Progenitor cell of endocrine pancreas (in vitro differentiated cells): ENCODE measurements at places on chromosomes 16 and 17.

DNA sequence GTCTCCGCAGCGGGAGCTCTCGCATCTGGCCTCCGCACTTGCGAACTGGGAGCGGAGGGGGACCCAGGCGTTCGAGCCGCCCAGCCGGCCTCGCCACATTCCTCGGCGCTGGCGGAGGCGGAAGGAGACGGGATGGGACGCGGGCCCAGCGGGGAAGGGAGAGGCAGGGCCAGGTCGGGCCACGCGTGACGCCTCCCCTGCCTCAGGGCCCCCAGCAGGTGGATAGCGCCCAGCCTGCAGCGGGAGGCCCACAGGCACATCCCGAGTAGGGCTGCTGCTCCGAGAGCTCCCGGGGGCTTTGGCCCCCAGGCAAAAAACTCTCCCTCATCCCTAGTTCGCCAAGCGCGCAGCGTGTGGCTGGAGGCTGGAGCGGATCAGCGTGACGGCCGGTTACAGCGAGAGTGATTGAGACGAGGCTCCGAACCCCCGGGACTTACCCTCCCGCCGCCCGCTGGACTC lies 800 bp downstream of the PLEKHH3 start:
- no peak for DNase-seq

GRCh38 chr16:73031155-73031866 lies 16.6 kb downstream of the ZFHX3 start:
- DNase-seq: no peak

DNA sequence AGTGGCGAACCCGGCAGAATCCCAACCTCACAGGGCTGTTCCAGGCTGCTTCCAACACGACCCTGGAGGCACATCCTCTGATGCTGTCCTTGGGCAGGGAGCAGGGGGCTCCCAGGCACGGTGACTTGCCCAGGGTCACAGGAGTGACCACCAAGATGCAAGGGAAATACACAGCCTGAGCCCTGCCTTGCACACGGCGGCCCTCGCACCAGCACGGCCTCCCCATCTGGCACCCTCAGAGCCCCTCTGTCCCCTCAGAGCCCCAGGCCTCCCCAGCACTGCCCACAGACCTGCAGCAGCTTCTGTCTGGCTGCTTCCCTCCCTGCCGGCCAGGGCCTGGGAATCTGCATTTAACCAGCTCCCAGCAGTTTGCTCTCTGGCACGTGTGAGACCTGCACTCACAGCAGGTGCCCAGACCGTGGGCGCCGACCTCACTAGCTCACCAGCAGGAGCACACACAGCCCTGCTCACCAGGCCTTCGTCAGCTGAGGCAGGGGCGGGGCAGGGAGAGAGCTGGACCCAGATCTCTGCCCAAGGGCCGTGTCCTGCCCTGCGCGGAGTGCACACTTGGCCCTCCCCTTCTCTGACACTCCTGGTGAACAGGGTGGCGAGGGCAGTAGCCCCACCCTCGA lies 29.7 kb upstream of the ZC3H18 start:
- no peak for DNase-seq

DNA sequence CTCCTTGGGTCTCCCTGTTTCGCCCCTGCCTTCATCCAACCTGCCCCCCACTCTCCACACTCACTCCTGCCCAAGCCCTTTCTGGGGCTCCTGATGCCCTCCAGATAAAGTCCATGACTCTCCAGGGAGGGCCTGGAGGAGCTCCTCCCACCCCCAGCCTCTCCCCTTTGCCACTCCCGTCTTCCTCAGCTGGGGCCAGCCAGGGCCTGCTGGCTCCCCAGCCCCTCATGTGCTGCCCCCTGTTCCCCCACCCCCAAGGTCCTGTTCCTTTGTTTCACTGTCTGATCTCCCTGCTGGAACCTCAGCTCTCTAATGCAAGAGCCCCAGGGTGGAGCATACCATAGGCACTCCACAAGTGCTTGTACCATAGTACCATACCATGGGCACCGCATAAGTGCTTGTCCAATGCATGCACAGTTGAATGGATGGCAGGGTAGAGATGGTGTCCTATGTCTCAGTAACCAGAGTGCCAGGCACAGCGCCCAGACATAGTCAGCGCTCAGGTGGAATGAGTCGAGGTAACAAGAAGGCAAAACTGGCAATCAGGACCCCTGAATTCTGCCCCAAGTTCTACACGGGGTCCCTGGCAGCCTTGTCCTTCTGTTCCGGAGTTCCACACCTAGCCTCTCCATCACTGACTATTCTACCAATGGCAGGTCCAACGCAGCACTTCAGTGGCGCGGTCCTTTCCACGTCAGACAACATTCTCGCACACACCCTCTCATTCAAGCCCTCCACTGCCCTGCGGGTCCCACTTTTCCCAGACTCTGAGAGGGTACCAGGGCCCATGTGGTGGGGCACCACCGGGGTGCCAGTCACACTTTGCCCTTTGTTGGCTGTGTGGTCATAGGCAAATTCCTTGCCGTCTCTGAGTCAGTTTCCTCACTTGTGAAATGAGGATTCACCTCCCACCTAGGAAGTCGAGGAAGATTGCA lies 1.4 kb downstream of the PLCD3 start:
- no peak for DNase-seq

GRCh38 chr16:79069633-79070032 lies 530.9 kb downstream of the MAF start:
- no peak for DNase-seq

DNA sequence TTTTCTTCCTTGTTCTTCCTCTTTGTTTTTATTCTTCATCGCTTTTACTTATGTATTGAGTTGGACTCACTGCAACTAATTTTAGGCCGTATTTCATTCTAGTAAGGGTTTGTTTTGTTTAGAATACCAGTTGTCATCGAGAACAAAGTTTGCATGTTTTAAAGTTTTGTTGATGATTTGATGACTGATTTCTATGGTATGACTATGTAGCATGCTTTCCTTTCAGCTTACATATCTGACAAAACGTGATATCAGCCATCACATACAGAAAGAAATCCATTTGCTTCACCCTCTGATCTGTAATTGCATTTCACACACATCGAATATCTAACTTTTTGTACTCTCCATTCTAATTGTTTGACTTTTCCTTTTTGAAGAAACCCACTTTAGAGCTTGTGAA lies 4.0 kb downstream of the PRKCA start:
- no peak for DNase-seq

- peak; percentile 53 for DNase-seq
Observed at GRCh38 chr17:8697323-8697741, 47.3 kb downstream of the CCDC42 start.

DNA sequence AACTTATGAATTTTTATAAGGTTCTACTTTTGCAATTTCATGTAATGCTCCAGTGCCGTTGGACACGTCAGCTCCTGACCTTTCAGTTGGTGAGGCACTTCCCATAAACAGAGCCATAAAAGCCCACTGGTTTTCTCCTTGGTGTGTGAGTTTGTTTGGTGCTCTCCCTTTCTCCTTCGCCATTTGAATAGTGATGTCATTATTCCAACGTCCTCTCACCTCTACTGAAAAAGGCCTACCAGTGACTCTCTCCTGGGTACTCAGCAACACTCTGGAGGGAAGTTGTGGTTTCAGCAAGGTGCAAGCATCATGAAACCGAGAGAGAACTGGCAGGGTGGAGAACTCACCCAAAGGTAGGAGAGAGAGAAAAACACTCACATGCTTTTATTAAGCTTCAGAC lies 29.6 kb upstream of the HNF1B start:
- DNase-seq: no peak

- no peak for DNase-seq
Observed at GRCh38 chr16:84408856-84409255, 40.5 kb downstream of the ATP2C2 start.

- no peak for DNase-seq
Observed at GRCh38 chr17:81144423-81144781, 20.9 kb upstream of the PVALEF start.

DNA sequence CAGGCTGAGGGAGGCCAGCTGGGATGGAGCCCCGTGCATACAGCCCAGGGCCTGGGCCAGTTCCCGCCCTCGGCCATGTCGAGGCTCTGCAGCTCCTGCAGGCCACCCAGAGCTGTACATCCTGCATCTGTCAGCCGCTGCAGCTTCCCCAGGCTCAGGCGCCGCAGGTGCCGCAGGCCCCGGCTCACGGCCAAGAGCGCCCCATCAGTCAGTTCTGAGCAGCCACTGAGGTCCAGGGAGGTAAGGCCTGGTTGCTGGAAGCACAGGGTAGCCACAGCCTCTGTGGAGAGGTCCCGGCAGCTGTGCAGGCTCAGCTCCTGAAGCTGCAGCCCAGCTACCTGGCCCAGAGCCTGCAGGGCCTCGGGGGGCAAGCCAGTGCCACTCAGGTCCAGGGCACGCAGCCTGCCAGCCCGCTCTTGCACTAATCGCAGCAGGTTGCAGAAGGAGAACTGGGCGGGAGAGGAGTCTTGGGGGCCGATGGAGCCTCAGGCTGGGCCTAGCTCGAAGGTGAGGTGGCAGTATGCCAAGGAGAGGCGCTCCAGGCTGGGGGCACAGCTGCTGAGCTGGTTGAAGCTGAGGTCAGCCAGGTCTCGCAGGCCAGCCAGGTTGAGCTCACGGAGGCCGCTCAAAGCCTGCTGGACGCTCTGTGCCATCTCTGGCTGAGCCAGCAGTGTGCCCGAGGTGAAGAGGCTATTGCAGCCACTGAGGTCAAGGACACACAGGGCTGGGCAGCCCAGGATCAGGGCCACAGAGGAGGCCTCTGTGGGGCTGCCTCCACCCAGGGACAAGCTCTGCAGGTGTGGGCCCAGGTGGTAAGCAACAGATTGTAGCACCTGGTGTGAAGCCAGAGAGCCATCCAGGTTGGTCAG lies 11.4 kb downstream of the ELMO3 start:
- DNase-seq: no peak

GRCh38 chr16:72664056-72664508 lies 383.8 kb downstream of the ZFHX3 start:
- no peak for DNase-seq

DNA sequence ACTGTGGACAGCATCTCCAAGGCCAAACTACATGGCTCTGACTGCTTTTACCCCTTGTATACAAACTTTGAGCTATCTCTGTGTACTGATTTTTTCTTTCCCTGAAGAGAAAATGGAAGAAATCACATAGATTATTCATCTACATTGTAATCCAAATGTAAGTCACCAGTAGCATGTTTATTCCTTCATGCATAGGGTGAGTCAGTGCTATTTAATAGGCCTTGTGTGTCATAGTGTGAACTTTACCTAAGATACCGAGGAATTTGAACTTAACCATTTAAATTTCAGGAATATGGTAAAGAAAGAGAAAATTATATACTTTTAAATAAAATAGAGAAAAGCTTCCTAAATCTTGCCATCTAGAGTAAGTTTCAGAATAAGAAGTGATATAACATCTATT lies 16.5 kb downstream of the PHKB start:
- DNase-seq: no peak

GRCh38 chr16:66091471-66091891 lies 275.0 kb upstream of the CDH5 start:
- no peak for DNase-seq

DNA sequence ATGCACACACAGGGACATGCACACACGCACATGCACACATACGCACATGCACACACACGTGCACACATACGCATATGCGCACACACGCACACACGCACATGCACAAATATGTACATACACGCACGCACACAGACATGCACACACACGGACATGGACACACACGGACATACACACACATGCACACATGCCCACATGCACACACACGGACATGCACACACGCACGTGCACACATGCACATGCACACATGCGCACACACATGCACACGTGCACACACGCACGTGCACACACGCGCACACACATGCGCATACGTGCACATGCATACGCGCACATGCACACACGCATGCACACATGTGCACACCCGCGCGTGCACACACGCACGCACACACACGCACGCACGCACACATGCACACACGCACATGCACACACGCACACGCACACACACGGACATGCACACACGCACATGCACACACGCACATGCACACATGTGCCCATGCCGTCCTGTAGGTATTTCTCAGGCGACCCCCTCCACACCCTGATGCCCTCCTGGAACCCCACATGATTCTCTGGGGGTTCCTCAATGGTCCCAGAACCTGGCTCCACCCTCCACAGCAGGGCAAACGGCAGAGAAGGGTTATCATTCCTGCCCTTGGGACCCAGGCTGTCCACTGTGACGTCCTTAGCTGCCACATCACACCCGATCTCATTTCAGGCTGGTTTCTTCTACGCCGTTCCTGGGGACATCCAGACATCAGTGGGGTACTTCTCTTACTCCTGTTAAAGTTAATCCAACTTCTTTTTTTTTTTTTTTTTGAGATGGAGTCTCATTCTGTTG lies 9.6 kb upstream of the RBFOX3 start:
- no peak for DNase-seq

DNA sequence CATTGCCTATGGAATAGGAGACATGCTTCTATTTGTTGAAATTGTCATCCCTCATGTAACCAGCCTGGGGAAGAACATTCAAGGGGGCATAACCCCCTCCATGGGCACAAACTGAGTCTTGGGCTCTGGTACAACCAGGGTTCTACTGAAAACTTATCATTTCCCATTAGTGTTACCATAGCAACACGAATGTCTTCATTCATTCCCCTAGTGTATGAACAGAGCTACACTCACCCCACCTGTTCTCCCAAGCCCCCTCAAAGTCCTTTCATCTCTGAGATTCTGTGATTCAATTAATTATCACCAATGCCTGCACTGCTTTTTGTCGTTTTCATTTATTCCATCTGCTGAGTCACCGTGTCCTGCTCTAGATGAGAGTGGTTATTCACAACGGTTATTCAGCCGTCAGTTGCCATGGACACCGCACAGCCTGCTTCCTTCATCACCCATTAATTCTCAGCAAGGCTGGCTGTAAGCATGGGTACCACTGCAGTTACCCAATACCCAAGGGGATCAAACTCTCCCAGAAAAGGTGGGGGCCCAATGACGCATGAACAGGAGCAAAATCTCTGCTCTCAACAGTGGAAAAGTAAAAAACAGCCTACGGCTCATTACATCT lies 1.6 kb upstream of the GAST start:
- DNase-seq: no peak

- no peak for DNase-seq
Observed at GRCh38 chr17:4409659-4410058, 24.1 kb upstream of the SPNS3 start.

- no peak for DNase-seq
Observed at GRCh38 chr16:9344508-9344907, 253.1 kb downstream of the HAPSTR1 start.

- no peak for DNase-seq
Observed at GRCh38 chr17:67050471-67051154, 6.3 kb downstream of the CACNG1 start.

- DNase-seq: no peak
Observed at GRCh38 chr16:28534542-28535373, 4.0 kb downstream of the NUPR1 start.

- DNase-seq: no peak
Observed at GRCh38 chr16:56734429-56734828, 4.5 kb downstream of the NUP93 start.

GRCh38 chr17:67113486-67113885 lies 69.1 kb downstream of the CACNG1 start:
- DNase-seq: no peak
